Naive thymus-derived CD4-positive, alpha-beta T cell (primary cell): ENCODE measurements at places on chromosomes 16 and 17.

DNA sequence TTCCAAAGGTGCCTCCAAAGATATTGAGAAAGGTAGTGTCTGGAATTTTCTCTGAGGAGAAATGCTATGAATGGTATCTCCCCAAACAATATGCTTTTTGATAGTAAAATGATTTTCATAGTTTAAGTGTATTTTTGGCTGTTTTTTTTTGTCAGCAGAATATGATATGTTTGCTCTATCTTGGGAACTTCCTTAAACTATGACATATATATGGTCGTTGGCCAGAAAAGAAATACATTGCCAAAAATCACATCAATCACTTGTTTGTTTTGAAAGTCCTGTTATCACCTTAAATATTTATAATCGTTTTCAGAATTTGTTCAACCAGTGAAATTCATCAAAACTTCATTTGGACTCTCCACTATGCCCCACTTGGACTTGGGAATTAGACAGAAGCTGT lies 816.9 kb downstream of the CDH11 start:
- DNase-seq, result no peak

DNA sequence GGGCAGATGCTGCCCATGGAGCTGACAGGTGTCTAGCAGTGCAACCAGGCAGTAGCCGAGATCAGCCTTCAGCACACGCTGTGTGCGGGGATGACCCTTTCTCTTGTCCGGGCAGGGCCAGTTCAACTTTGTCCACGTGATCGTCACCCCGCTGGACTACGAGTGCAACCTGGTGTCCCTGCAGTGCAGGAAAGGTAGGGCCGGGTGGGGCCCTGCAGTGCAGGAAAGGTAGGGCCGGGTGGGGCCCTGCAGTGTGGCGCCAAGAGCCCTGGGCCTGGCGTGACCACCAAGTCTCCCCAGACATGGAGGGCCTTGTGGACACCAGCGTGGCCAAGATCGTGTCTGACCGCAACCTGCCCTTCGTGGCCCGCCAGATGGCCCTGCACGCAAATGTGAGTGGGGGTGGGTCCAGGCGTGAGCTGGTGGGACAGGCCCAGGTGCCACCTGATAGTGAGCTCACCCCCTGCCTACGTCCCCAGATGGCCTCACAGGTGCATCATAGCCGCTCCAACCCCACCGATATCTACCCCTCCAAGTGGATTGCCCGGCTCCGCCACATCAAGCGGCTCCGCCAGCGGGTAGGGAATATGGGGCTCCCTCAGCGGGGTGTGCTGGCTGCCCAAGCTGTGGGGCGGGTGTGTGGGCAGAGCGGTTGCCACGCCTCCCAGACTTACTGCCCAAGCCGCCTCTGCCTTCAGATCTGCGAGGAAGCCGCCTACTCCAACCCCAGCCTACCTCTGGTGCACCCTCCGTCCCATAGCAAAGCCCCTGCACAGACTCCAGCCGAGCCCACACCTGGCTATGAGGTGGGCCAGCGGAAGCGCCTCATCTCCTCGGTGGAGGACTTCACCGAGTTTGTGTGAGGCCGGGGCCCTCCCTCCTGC lies 40.2 kb downstream of the TSC2 start:
- no peak for DNase-seq

GRCh38 chr16:79409978-79410377 lies 190.6 kb downstream of the MAF start:
- DNase-seq, result no peak

- no peak for DNase-seq
These were observed 129.3 kb downstream of the PARN start for GRCh38 chr16:14500791-14501190.

DNA sequence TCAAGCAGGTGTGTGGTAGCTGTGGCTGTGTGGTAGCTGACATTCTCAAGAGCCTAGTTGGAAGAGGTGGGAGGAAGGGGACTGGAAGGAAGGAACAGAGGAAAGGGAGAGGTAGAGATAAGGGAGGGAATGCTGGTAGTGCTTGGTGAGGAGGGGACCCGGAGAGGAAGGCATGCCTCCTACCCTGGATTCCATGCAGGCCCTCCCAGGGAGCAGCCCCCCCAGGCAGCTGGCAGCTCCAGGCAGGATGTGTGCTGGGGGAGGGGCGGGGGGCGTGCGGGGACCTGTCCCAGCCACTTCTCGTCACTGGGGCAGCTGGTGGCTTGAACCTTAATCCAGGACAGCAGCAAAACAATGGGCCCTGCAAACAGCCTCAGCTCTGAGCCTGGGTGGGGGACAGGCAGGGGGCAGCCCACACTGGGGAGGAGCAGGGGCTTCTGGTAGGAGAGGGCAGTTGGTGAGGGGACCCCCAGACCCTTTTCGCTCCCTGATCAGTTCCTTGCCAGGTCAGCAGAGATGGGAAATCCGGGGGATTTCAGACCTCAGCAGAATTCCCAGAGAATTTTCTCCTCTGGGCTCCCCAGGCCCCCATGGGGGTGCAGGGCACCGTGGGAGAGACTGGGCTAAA lies 27.1 kb downstream of the ARHGAP23 start:
- no peak for DNase-seq

DNA sequence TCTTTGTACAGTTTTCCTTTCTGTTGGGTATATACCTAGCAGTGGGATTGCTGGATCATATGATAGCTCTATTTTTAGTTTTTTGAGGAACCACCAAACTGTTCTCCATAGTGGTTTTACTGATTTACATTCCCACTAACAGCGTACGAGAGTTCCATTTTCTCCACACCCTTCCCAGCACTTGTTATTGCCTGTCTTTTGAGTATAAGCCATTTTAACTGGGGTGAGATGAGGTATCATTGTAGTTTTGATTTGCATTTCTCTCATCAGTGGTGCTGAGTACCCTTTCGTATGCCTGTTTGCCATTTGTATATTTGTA lies 887 bp upstream of the EVI2B start:
- DNase-seq, result no peak

DNA sequence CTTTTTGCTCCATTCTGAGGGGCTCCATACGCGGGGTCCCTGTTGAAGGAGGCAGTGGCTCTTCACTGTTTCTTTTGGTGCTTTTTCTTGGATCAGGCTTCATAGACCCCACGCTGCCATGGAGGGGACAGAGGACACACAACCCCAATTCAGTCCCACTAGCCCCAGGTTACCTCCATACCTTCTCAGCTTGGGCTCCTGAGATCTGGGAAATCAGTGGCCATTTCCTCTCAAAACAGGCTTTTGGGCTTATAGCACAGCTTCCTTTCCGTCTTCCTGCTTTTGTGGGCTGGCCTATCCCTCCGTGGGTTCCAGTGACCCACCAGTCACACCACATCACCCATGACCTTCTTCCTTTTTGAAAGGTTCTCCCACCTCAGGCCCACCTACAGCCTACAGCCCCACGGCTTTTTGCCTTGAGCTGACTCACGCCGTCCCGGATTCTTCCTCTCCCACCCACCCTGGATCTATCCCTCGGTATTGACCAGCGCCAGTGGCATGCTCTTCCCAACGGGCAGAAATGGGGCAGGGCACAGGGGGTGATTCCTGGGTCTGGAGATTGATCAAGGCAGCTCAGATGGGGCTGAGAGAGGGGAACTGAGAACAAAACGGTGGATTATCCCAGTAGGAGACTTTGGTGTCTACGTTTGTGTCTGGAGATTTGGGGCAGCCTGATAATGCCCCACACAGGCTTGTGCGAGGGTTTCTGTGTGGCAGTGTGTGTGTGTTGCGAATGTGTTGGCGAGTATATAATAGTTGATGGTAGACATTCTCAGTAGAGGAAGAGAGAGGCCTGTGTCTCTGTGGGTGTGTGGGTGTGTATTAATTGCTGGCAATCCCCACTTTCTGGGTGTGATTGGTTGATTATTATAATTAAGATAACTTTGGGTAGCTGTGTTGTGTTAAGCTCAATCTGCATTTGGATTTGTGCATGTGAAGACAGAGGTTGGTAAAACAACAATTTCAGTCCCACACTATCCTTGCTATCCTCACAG lies 3.8 kb downstream of the TBX21 start:
- DNase-seq, result no peak

GRCh38 chr17:32152130-32152529 lies 9.8 kb downstream of the RHOT1 start:
- DNase-seq, result no peak

DNA sequence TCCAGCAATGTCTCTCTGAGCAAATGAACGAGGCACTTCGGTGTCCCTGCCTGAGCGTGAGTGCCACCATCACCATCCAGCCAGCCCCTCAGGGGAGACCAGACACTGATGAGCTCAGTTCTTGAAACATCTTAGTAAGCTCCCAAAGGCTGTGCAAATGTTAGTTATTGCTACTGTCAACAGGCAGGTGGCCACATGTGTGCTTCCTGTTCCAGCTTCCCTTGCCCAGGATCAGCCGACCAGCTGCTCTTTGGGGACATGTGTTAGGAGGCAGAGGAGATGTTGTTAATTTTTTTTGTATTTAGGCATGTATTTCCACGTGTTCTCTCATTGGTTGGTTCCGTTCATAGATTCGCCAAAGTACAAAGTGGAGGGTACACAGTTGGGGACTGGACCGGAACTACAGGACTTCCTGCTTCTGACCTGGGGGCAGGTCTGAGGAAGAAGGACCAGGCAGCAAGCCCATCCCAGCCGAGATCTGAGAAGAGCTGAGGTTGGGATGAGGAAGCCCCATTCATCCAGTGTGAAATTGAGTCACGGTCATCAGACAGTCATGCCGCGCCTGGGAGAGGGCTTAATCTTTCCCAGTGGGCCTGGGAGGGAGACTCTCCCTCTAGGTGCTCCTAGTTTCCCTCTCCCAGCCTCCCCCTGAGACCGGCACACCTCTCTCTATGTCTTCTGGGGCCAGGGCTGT lies 3.8 kb downstream of the TTYH2 start:
- no peak for DNase-seq

- DNase-seq, result peak; percentile 21
These were observed 47.1 kb downstream of the CYTH1 start for GRCh38 chr17:78734793-78735641.

GRCh38 chr16:69384974-69385373 lies 833 bp downstream of the TERF2 start:
- DNase-seq, result no peak
